ENCODE measurements at places on chromosomes 1 and 21.
A peak's percentile ranks its signal among the peaks of the same experiment; 100 is the strongest.

GRCh38 chr21:33230545-33231324 is 997 bp downstream of the IFNAR2 start:
- DNase-seq = peak; percentile 60

DNA sequence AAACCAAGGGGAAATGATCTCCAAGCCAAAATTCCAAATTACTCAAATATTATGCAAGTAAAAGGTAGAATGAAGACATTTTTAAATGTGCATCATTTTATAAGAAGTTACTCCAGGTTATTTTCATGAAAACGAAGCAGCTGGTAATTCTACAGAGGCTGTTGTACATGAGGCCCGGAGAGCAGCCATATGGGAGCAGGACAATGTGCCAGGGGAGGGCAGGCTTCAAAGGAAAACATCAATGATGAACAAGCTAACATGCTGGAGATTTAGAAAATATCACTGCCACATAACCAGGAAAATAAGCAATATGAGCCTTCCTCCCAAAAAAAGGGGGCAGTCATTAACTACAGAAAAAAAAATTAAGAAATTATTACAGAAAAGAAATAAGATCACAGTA is 109.1 kb downstream of the TIAM1 start:
- no peak for DNase-seq

DNA sequence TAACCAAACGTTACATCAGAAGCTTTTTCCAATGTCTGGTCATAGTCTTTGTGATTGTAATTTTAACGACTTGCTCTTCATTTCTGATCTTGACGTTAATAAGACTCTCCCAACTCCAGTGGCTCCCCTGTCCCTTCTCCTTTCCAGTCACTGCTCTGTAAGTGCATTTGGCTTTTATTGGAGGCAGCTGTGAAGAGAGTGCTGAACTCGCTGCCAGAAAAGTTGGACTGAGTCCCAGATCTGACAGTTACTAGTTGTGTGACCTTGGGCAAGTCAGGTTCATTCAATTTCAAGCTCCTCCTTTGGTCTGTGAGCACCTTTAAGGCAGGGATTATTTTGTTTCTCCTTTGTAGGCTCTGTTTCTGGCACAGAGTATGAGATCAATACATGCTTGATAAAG is 109.6 kb upstream of the TSPAN2 start:
- no peak for DNase-seq

DNA sequence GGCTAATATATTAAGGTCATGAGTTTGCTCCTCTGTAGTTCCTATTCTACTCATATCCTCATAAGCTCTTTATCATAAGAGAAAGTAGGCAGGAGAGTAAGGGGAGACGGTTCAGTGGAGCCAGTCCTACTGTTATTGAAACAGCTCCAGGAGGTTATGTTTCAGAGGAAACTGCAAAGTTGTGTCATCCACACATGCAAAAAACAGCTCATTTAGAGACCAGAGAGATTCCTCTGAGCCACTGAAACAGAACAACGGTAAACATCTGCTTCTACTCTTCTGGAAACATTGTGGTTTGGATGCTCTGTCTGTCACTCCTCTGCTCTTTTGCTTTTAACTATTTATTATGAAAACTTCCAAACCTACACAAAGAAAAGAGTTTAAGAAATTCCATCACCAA is 66.3 kb upstream of the PPP2R5A start:
- DNase-seq = no peak

- no peak for DNase-seq
These were observed 64.6 kb downstream of the LHX8 start for GRCh38 chr1:75198761-75199160.

GRCh38 chr1:43441894-43442637 is 11.7 kb downstream of the HYI start:
- DNase-seq = no peak

DNA sequence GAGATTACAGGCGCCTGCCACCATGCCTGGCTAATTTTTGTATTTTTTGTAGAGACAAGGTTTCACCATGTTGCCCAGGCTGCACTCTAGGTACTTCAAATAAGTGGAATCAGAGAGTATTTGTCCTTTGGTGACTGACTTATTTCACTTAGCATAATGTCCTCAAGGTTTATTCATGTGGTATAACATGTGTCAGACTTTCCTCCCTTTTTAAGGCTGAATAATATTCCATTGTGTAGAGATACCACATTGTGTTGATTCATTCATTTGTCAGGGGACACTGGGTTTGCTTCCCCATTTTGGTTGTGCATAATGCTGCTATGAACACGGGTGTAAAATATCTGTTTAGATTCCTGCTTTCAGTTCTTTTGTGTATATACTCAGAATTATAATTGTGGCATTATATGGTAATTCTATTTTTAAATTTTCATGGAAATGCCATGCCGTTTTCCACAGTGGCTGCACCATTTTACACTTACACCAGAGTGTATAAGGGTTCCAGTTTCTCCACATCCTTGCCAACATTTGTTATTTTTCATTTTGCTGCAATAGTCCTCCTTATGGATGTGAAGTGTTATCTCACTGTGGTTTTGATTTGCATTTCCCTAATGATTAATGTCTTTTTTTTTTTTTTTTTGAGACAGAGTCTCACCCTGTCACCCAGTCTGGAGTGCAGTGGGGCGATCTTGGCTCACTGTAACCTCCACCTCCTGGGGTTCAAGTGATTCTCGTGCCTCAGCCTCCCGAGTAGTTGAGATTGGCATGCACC is 35.1 kb downstream of the IL6R start:
- no peak for DNase-seq

DNA sequence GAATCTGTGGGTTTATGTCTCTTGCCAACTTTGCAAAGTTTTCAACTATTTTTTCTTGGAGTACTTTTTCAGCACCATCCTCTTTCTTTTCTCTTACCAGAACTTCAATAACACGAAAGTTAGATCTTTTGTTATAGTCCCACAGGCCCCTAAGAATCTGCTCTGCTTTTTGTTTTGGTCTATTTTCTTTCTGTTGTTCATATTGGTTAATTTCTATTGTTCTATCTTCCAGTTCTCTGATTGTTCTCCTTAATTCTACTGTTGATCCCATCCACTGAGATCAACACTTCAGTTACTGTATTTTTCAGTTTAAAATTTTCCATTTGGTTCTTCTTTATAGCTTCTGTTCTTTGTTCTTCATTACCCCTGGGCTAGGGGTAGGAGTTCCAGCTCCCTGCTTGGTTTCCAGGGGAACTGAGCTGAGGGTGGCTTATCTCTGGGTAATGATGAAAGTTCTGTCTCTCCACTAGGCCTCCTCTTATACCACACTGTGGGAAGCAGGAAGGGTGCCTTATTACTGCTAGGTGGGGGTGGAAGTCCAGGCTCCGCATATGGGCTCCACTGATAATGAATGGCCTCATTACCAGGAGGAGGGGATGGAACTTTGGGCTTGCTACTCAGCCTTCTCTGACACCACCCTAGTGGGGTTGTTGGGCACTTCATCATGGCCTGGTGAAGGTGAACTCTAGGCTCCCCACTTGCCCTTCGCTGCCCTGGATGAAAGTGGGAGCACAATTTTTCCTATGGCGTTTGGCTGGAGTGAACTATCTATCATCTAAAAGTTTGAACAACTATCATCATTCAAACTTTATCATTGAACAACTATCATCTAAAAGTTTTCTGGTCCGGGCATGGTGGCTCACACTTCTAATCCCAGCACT is 39.3 kb downstream of the NAV1 start:
- DNase-seq = no peak

GRCh38 chr1:109140392-109140791 is 26.5 kb downstream of the ELAPOR1 start:
- no peak for DNase-seq

DNA sequence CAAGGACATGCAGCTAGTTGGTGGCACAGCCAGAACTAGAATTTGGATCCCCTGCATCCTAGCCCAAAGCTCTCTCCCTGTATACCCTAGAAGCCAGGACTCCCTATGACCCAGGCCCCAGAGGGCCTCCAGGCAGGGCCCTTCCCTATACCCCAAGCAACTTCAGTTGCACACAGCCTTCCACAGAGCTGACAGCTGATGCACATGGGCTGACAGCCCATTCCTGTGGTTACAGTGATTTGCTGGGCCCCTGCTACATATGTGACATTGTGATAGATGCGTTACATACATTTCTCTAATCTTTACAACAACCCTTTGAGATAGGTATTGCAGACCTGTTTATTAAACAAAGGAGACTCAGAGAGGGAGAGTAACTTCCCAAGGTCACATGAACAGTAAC is 5.8 kb downstream of the ATP1A2 start:
- no peak for DNase-seq

DNA sequence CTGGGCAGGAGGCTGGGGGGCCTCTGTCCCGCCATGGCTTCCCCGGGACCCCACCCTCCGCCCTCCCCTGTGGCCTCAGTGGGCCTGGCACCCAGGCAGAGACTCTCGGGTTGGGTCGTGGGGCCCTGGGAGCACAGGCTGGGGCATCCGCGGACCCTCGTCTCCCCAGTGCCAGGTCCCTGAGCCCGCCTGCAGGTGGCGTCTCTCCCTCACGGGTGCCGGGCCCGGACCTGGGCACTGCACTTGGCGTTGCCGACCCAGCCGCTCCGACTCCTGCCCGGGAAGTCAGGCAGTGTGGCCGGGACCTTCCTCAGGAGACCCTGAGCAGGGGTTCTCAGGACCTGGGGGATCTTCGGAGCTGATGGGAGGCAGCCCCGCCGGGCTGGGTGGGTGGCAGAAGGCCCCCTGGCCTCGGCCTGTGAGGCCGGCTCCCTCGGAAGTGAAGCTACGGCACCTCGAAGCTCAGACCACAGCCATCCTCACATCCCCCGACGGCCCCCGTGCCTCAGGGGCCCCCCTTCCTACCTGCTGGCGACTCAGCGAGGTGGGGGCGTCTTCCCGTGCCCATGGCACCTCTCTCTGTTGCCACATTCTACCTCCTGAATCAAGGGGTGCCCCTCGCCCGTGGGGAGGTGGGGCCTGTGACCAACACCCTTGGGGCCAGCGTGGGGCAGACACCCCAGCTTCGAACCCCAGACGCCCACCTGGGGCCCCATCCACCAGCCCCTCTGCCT is 6.4 kb upstream of the C1orf159 start:
- peak; percentile 79 for DNase-seq

GRCh38 chr1:245537992-245538391 is 383.2 kb downstream of the KIF26B start:
- DNase-seq = no peak

- DNase-seq = no peak
These were observed 118.7 kb downstream of the LYPLAL1 start for GRCh38 chr1:219292341-219292740.

- no peak for DNase-seq
These were observed 22.9 kb upstream of the GFI1 start for GRCh38 chr1:92509619-92510018.

GRCh38 chr1:210587566-210587965 is 258.9 kb downstream of the HHAT start:
- DNase-seq = no peak

DNA sequence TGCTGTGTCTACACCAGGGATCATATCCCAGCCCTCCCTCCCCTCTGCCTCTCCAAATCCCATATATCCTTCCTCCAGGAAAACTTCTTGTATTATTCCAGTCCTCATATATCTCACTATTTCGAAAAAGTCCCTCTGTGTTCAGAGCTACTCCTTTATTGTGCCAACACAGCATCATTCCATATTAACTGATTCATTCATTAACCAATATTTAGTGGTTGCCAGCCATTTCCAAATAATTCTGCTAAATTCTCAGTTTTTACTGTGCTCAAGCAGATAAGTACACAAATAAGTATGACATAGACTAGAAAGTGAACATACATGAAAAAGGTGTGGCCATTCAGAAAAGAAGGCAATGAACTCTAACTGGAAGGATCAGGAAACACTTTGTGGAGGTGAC is 241.6 kb upstream of the DUSP10 start:
- DNase-seq = no peak

GRCh38 chr21:42513985-42514882 is 582 bp downstream of the SLC37A1 start:
- peak; percentile 46 for DNase-seq

GRCh38 chr1:187680823-187681222 is 852.1 kb downstream of the PLA2G4A start:
- DNase-seq = no peak

GRCh38 chr1:226497991-226498639 is 50.4 kb upstream of the STUM start:
- no peak for DNase-seq

DNA sequence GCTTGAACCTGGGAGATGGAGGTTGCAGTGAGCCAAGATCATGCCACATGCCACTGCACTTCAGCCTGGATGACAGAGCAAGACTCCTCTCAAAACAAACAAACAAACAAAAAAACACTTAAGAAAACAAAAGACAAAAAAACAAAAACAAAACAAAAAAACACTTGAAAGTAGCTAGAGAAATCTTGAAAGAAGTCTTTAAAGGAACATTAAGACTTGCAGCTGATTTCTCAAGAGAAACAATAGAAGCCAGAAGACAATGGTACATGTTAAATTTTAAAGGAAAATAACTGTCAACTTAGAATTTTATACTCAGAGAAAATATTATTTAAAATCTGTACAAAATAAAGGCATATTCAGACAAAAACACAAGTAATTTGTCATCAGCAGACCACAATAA is 71.3 kb downstream of the HLX start:
- no peak for DNase-seq

DNA sequence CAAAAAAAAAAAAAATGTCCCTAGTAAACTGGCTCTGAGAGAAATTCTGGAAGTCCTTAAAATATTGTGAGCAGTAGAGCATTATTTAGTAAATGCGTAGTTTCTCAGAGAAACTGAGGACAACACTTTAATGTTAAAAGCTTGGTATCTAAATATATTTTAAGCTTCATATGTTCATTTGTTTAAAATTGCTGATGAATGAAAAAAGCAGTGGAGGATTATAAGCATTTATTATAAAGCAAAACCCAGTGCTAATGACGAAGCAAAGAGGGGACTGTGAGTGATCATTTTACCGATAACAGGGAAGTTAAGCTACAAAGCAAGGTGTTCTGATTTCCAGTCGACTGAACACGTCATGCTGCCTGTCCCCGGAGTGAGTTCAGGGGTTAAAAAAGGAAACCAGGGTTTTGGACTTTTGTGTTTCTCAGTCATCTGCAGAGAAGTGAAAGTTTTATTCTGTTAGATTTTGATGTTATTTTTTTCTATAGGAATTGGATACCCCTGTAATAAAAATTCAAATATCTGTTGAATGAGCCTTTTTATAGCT is 64.5 kb upstream of the SCCPDH start:
- no peak for DNase-seq

GRCh38 chr1:173341307-173341706 is 134.2 kb upstream of the TNFSF4 start:
- DNase-seq = no peak

All from CD4-positive, alpha-beta T cell (primary cell).